Stimulated activated CD8-positive, alpha-beta memory T cell treated with anti-CD3 and anti-CD28 coated beads, Interleukin-4, amount 100 ng/mL, for 4 hours (primary cell): ENCODE measurements at places on chromosomes 5 and 9.

DNA sequence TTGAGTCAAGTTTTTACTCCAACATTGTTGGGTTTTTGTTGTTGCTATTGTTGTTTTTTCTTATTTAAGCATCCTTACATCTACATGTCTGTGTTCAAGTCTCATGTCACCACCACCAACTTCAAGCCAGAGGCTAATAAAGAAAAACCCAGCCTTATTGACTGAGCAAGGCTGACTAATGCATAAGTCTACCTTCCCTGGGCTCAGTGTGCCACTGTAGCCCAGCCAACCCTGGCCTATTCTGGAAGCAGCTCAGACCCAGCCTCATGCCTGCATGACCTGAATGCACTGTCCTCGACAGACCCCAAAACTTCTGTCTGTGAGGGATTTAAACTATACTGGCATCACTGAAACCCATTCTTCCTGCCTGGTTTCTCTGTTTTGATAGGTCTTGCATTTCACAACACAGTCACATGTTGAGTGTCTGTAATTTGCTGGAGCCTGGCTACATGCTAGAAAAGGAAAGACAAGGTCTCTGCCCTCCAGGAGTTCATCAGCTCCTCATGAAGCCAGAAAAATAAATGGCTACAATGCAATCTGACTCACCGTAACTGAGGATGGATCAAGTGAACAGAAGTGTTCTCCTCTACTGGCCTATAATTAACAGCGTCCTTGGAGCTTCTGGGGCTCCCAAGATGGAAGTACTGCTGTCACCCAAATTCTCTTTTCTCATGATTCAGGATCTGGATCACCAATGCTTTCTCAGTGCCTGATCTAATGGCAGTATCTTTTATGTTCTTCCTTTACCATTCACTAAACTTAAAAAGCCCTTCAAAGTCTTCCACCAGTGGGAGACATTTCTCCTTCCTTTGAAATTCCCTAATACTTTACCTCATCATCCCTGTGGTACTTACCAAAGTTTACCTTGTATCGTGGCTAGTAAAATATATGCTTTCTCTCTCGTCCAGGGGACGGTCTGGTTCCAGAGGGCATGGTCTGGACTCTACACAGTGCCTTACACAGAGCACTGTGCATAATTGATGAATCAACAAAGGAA lies 103.9 kb upstream of the IFNE start:
- no peak for DNase-seq

GRCh38 chr5:55062039-55062779 lies 38.2 kb downstream of the GZMK start:
- peak; percentile 11 for DNase-seq

GRCh38 chr5:139251695-139252288 lies 41.7 kb upstream of the MATR3 start:
- DNase-seq, result no peak

DNA sequence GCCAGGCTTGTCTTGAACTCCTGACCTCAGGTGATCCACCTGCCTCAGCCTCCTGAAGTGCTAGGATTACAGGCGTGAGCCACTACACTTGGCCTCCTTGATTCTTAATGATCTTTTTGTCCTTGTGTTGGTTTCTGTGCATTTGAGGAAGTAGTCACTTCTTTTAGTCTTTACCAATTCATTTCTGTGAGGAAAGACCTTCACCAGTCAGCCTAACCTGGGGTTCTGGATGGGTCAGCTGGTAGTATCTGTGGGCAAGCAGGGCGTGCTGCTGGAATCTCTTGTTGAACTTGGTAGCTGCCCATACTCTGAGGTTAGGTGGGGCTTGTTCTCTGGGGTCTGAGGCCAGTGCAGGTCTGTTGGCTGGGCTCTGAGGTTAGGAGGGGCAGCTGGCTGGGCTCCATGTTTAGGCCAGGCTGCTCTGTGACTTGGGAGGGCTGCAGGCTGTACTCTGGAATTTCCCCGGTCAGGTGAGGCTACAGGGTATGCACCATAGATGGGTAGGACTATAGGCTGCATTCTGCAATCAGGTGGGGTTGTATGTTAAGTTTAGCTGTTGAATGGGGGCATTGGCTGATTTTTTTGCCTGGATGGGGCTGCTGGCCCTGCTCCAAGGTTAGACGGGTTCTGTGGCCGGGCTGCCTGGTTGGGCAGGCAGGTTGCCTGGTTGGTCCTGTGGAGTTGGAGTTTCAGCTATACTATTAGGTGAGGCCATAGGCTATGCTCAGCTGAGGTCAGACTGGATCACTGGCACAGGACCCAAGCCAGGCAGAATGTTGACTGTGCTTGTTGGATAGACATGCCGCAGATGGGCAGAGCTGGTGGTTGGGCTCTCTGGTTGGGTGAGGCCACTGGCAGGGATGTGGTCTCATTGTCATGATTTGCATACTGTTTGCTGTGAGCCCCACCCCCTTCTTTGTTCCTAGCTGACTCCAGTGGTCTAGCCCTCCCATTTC lies 19.2 kb downstream of the UBAP1 start:
- DNase-seq, result no peak

- no peak for DNase-seq
Observed at GRCh38 chr9:21233258-21233657, 5.2 kb upstream of the IFNA17 start.

DNA sequence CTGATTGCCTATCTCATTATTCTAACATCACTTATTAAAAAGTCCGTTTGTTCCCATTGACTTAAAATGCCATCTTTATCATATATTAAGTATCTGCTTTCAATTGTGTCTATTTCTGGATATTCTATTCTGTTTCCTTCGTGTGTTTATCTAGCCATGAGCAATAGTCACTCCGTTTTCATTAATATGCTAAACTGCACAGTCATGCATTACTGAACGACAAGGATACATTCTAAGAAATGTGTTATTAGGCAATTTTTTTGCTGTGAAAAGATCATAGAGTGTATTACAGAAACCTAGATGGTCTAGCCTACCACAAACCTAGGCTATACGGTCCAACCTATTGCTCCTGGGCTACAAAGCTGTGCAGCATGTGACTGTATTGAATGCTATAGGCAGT lies 482.9 kb downstream of the IRX1 start:
- DNase-seq, result no peak

- DNase-seq, result no peak
Observed at GRCh38 chr5:80707645-80708044, 52.9 kb upstream of the DHFR start.

DNA sequence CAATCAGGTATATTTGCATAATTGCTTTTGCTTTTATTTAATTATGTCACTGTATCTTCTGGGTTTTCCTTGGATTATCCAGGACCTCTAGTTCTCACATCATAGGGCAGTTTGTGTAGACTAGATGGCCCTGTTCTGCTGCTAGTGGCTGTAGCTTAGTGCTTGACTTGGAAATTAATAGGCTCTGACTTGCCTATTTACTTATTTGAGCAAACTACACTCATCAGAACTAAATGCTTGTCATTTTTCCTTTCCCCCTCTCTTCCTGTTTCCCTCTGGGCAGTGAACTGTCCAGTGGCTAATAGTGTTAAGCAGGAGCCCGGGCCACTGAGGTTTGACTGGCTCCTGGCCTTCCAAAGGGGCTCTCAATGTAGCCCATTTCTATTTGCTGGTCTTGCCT lies 135.7 kb downstream of the MAN2A1 start:
- DNase-seq, result no peak

DNA sequence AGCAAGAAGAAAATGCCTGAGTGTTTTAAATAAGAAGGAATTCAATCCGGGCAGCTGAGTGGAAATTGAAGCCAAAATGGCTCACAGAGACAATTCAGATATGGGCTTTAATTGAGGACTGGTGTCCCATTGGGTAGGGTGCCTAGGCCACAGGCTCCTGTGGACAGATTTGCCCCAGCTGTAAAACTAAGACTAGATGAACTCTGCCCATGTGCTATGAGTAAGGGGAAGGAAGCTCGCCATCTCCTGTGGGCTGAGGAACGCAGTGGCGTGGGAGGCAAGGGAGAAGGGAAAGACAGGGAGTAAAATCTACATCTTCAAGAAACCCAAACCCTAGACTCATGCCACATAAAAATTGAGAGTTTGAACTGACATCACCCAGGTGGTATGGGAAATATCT lies 66.1 kb downstream of the KLHL3 start:
- no peak for DNase-seq

DNA sequence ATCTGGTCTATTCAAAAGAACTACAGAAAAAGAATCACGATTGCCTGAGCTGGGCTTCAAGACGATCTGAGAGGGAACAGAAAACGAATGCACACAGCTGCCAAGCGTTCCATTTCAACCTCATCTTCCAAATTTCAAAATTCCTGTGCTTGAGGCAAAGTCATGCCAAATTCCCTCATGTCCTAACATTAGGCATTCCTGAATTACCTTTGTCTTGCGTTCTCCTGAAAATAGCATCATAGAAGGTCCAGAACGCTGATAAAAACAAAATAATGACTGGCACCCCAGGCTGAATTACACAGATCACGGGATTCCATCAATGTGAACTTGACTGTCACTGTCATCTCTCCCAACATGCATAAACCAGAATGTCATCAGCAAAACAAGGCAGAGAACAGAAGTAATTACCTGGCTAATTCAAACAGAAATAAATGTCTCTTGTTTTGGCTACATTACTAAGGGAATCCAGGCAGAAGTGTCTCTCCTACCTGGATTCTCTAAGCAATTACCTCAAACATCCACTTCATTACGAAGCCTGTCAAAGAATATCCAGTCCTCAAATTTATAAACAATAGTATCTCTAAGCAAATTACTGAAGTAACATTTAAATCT lies 12.0 kb upstream of the CDH6 start:
- DNase-seq, result no peak

DNA sequence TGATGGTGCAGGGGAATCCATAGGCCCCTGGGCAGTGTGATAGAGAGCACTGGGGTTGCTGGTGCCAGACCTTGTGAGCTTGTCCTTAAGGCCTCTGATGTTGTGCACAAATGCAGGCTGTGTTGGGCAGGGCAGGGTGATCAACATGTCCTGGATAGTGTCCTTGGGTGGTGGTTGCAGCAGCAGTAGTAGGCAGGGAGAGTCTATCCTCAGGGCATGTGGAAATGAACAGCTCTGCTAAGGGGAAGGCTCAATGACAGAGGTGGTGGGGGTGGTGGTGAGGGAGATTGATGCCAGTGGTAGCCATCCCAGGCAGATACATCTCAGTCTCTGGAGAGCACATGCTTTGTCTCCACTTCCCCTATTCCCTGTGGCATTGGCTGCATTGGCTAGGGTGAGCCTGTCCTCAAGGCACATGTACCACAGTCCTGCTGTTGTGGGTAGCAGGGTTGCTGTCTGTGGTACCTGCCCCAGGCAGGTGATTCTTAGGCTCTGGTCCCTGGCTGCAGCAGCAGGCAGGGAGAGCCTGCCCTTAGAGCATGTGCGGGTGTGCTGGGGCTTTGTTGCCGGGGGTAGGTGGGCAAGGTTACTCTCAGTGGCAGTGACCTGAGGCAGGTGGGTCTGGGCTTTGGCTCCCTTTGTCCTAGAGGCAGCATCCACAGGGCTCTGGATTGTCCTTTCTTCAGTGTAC lies 111.1 kb downstream of the WDR70 start:
- no peak for DNase-seq

DNA sequence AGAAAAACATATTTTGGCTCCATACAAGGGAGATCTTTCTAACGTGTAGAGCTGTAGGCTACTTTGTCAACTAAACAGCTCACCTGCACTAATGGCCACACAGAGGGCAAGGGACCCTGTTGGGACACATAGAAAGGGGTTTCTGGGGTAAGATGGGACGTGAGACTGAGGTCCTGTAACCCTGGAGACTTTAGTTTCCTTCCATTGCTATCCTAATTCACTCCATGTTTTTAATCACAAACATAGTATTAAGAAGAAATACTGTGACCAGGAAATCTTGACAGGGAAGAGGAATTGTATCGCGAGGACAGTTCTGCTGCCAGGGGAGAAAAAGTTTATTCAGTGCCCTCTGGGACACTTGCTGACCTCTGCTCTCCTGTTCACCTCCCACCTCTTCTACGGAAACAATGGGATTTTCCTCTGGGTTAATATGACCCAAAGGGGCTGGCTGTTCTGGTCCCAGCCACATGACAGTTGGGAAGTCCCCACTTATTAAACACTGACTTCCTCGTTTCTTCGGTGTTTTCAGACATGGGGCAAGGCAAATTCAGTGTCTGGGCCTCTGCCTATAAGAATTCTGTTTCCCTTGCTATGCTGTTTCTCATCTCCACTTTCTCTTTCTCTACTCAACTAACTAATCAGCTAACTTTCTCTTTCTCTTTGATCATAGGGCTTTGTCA lies 106.9 kb upstream of the SEMA6A start:
- no peak for DNase-seq

DNA sequence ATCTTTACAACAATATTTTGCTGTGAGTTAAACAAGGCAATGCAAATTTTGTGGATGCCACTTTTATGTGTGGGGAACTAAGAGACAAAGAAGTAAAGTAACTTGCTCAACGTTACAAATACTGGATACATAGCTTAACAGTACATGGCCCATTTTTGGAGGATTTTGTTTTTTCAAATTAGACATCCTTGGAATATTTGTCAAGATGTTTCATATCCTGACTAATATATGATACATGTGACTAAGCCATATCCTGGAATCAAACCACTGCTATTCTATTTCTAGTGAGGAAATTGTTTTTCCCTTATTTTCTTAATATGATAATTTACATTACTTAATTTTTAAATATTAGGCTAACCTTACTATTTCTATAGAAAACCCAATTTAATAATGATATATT lies 529.8 kb downstream of the DMRTA1 start:
- no peak for DNase-seq

DNA sequence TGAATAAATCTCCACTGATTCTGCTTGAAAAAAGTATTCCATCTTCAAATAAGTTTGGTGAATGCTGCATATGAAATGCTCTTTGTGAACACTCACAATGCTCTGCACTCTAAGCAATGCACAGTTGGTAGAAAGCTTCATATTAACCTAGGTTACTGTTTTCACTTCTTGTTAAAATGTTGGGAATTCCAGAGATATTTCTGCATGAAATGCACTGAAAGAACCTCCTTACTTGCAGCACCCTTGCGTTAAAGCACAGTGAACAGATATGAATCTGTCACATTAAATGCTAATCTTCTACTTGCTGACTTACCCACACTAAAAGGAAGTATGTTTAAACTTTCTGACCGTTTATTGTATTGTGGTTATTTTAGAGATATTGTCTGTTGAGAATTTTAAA lies 584.1 kb upstream of the NUDT12 start:
- no peak for DNase-seq

- DNase-seq, result no peak
Observed at GRCh38 chr5:60700416-60700757, 421 bp upstream of the DEPDC1B start.

GRCh38 chr5:36152324-36153297 lies 700 bp downstream of the SKP2 start:
- DNase-seq, result no peak

GRCh38 chr9:36442710-36443109 lies 42.6 kb upstream of the RNF38 start:
- DNase-seq, result no peak

DNA sequence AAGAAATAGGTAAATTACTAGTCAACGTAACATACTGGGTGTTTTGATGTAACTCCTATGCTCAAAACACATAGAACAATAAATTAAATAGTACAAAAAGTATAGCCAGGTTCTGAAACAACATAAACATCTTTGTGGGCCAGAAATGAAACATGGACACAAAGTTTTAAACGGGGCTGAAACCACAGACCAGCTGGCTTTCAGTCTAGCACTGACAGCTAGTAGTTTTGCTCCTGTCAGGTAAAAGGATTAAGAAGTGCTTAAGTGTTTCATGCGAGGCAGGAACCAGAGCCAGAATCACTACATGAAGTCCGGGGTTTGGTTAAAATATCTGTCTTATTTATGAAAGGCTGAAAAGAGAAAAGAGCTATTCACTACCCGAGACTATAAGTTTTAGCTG lies 19.5 kb downstream of the DCAF10 start:
- DNase-seq, result no peak
